ENCODE measurements at places on chromosomes 3 and 15.
A peak's percentile ranks its signal among the peaks of the same experiment; 100 is the strongest.

- no peak for DNase-seq
Measured at GRCh38 chr3:4570840-4571621, 77.9 kb downstream of the ITPR1 start.

GRCh38 chr3:119330858-119331257 is 36.7 kb downstream of the ARHGAP31 start:
- DNase-seq: no peak

GRCh38 chr3:7346364-7346763 is 485.4 kb downstream of the GRM7 start:
- no peak for DNase-seq

DNA sequence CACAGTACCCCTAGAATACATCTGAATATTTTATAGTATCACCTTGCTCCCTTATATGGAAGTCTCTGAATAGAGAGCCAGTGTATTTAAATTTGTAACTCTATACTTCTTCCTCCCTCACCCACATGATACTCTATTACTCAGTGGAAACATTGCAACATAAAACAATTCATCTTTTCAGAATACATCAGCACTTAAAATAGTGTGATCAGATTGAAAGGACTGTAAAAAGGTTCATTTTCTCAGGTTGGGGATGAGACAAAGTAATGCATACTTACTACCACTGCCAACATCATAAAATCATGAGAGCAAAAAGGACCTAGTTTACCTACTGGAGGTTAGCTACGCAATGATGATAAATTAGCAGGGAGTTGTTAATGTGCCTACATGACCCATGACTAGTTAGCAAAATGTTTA is 13.8 kb upstream of the THRB start:
- DNase-seq: no peak

DNA sequence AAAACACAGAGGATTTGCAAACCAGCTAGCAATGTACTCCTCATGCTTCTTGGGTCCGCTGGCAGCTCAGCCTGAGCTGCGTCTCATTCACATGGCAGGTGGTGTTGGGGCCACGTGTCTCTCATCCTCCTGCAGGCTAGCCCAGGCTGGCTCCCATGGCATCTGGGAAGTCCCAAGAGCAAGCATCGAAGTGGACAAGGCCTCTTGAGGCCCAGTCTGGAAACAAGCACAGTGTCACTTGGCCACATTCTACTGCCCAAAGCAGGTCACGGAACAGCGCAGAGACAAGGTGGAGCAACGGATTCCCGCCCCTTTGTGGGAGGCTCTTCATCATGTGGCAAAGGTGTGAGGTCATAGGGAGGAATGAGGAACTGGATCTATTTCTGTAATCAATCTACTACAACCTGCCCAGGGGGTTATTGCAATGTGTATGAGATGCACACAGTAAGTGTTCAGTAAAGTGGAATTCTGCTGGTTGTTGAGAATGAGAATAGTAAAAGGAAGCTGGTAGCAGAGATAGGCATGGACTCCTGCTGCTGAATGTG is 128.3 kb downstream of the TPRA1 start:
- no peak for DNase-seq

DNA sequence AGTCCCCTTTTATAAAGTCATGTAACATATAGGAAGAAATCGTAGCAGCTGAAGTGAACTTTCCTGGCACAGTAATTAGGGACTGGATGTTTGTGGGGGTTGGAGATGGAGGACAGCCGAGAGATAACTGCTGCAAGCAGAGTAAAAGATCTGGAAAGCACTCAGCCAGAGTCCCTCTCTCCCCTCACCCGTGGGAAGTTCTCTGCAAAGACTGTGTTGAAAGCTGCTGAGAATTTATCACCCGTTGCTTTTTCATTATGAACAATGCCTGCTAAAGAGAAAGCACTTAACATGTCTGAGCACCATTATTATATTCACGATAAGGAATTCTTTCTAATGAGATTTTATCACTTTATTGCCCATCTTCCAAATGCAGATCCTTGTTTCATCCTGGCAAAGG is 248.8 kb downstream of the SHOX2 start:
- no peak for DNase-seq

DNA sequence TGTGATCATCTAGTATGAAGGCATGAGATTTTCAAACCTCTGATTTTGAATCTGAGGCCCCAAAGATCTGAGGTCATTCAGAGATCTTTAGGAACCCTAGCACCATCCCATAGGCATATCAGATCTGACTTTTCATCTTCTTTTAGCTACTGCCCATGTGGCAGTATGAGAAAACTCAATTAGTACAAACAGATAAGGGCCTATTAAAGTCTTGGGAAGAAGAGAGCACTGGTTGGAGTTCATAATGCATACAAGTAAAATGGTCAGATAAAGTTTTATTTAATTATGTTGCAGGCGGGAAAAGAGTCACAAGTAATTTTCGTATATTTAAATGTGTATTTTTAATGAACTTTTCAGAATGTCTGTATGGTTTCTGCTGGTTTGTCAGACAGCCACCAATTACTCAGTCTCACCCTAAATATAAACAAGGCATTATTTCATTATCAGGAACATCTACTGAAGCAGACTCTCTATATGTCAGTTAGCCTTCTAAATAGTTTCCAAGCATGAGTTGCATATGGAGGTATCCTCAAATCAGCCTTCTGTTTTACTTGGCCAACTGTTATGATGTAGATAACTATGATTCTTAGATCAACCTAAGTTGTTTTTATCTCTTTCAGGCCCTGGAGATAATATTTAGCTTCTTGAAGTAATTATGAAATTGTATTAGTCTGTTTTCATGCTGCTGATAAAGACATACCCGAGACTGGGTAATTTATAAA is 340.3 kb upstream of the TBC1D5 start:
- no peak for DNase-seq

- DNase-seq: no peak
Measured at GRCh38 chr3:184725176-184725719, 13.4 kb upstream of the MAGEF1 start.

DNA sequence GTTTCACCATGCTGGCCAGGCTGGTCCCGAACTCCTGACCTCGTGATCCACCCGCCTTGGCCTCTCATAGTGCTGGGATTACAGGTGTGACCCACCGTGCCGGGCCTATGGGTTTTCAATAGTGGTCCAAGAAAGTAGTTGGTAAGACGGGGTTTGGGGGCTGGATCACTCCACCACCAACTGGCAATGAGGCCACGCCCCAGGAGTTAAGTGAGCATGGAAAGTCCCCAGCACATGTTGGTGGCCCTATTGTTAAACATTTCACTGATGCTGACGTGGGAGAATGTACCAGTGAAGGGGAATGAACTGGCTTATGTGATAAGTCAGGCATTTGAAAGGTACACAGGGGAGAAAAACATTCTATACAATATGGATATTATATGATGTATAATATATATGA is 80.4 kb downstream of the CHRD start:
- no peak for DNase-seq

DNA sequence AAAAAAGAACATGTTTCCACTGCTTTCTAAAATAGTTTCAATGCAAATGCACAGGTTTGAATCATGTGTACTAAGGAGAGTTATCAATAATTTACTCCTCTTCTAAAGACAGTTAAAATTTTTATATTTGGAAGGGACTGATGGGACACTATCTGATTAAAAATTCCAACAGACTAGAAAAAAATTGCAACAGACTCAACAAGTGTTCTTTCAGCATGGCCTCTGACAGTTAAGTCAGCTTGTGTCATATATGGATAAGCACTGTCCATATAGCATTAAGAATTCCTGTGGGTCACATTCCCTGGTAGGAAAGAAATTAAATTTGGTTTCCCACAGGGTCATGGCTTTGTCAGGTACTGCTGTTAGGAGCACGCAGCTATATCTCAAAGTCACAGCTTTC is 96.8 kb downstream of the OSBPL10 start:
- DNase-seq: no peak

DNA sequence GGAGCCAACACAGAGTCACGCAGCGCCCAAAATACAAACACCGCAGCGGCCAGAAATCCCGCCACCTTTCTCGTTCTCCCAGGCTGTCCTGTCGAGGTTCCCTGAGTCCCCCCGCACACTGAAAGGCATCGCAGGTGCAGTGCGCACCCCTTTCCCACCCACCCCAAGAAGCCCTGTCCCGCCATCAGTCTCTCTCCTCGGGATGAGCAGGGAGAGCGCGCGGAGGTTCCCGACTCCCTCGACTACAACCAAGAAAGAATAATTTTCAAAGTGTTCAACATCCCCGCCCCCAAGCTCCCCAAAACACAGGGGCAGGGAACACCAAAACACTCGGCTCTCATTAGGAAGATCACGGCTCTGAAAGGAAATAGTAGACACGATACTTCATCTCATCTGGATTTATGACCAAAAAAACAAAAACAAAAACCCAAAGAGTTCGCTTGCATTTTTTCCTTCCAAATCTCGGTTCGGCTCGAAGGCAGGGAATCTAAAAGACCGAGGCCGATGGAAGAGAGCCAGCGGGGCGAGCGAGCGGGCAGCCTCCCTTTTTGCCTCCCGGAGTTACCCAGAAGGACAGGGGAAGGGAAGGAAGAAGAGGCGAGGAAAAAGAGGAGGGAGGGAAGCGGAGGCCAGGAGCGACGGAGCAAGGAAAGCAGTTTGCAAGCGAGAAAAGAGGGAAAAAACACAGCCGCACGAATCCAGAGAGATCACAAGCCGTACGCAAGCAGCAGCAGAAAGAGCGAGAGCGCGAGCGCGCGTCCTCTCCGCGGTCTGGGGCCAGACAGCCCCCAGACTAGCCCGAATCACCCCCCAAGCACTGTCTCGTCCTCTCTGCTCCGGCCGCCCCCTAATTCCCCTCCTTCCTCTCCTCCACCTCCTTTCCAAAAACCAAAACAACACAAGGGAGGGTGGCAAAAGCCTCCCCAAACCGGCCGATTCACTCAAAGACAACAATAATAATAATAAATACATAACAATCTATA is 808 bp downstream of the BCL6 start:
- peak; percentile 71 for DNase-seq

DNA sequence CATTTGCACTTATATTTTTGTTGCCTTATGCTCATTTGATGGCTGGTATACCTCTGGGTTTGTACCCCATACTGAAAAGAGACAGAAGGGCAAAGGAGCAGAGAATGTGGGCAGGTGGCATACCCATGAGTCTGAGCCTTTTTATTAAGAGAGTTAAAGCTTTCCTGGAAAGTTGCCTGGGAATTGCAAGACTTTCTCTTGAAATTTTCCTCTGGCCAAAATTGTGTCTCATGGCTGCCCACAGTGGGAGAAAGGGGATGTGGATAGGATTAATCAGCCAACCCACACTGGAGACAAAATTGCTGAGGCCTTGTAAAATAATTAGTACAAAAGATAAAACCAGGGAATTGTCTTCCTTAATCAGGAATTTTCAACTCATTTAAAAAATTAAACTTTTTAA is 8.2 kb upstream of the NMD3 start:
- DNase-seq: no peak

- peak; percentile 60 for DNase-seq
Measured at GRCh38 chr15:51162865-51163762, 68.4 kb upstream of the TNFAIP8L3 start.

DNA sequence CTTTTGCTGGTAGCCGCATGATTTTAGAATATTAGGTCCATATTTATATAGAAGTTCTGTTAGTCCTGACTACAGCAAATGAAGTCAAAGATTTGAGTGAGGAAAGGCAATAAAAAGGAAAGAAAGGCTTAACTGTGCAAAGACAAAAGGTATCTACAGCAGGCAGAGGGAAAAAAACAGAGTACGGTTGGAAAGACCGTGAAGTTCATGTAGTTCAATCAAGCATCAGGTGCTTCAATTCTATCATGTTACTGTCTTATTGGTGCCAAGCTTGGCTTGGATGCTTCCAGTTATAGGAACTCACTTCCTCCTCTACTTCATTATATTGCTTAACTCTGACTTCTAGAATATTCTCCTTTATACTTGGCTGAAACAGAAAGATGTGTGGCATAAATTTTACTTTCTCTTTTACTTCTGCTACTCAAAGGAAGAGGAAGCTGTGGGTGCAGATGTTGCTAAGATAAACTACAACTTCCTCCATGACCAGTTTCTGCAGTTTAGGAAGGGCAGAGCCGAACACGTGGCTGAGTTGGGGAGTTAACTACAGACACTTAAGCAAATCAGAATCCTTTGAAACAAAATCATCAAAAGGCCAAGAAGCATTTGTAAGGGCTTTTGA is 72.6 kb upstream of the ZBED2 start:
- DNase-seq: no peak

DNA sequence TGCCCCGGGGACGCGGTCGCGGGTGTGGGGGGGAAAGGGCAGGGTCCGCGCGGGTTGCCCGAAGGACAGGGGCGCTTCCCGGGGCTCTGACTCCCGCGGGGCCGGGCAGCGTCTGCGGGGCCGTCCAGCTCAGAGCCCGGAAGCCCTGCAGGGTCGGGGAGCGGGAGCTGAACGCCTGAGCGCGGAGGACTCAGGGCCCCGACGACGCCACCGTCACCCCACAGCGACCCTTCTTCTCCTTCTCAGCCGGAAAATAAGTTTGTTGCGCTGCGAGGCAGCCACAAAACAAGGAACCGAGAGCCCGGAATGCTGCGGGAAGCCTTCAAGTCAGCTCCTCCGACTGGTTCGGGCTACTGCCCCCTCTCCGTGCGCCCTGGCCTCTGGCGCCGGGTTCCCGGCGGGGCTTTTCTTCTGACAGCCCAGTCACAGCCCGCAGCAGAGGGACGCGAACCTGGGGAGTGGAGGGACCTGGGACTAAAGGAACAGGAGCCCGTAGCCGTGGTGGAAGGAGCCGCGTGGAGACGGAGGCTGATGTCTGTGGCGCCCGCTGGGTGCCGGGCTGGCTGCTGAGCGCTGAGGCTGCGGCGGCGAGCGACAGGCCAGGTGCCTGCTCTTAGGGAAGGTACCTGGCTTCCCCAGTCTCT is 484 bp downstream of the CNTN4 start:
- DNase-seq: no peak

Measured in activated CD4-positive, CD25-positive, alpha-beta regulatory T cell treated with anti-CD3 and anti-CD28 coated beads, Interleukin-2, amount 50 U/mL, for 72 hours (primary cell).